ENCODE measurements at places on chromosomes 13 and 19.

- H3K4me1 ChIP-seq, result no peaks in the 10 kb centered on the region
- no peak for DNase-seq
- no peaks in the 10 kb centered on the region for H3K36me3 ChIP-seq
- no peaks in the 10 kb centered on the region for H3K27me3 ChIP-seq
- H3K27ac ChIP-seq, result no peak overlapping the region
- no peak overlapping the region for H3K4me3 ChIP-seq
Observed at GRCh38 chr13:104694397-104694796, 1628.2 kb upstream of the SLC10A2 start.

DNA sequence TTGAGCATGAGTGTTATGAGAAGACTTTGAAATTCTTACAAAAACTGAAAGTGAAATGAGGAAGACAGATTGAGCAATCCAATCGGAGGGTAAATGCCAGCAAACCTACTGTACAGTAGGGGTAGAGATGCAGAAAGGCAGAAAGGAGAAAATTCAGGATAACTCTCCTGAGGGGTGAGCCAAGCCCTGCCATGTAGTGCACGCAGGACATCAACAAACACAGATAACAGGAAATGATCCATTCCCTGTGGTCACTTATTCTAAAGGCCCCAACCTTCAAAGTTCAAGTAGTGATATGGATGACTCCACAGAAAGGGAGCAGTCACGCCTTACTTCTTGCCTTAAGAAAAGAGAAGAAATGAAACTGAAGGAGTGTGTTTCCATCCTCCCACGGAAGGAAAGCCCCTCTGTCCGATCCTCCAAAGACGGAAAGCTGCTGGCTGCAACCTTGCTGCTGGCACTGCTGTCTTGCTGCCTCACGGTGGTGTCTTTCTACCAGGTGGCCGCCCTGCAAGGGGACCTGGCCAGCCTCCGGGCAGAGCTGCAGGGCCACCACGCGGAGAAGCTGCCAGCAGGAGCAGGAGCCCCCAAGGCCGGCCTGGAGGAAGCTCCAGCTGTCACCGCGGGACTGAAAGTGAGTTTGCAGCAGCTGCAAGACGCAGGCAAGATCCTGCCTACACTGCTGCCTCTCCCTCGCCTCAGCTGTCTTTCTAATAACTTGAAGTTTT lies at the start of gene TNFSF13B:
Gene TNFSF13B, plus strand, starts transcription at position 118 of the 728 bp plus-strand sequence. Its CDS starts 178 bp downstream, at position 296.
- DNase-seq, result peak; percentile 12
- H3K4me1 ChIP-seq, result peaks cover 8% of the 10 kb centered on the region
- no peaks in the 10 kb centered on the region for H3K36me3 ChIP-seq
- no peaks in the 10 kb centered on the region for H3K27me3 ChIP-seq

DNA sequence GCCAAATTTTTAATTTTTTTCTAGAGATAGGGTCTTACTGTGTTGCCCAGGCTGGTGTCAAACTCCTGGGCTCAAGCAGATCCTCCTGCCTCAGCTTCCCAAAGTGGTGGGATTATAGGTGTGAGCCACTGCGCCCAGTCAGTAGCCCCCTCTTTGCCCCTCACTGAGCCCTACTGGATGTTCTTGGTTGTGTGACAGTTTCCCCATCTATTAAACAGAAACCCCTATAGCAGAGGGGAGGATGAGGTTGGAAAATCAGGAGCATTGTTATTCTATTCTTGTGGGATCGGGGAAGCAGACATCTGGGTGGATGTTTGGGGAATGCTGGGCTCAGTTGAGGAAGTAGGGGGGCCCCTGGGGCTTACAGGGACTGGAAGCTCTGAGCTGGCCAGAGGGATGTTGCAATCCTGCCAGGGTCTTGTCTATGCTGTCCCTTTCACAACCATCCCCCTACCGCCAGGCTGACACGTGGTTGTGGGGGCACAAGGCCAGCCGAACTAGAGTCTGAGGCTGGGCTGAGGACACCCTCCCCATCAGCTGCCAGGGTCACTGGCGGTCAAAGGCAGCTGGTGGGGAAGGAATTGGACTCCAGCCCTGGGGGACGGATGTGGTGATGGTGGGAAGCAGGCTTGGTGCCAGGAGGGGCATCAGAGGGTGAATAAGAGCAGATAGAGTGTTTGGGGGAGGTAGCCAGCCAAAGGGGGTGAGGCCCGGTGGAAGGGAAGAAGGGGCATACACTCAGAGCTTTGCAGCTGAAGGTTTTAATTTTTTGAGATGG lies 10.9 kb downstream of the APOC1 start:
- no peaks in the 10 kb centered on the region for H3K36me3 ChIP-seq
- H3K4me3 ChIP-seq, result no peak overlapping the region
- H3K4me1 ChIP-seq, result peaks cover 10% of the 10 kb centered on the region
- no peak overlapping the region for H3K27ac ChIP-seq
- H3K27me3 ChIP-seq, result peaks cover 7% of the 10 kb centered on the region

- H3K27me3 ChIP-seq, result no peaks in the 10 kb centered on the region
- H3K4me1 ChIP-seq, result peaks cover 5% of the 10 kb centered on the region
- DNase-seq, result no peak
- H3K27ac ChIP-seq, result no peak overlapping the region
- H3K4me3 ChIP-seq, result no peak overlapping the region
Observed at GRCh38 chr19:40641281-40641680, 40.1 kb downstream of the LTBP4 start.

GRCh38 chr13:41710771-41711170 lies 250.1 kb downstream of the VWA8 start:
- no peaks in the 10 kb centered on the region for H3K36me3 ChIP-seq
- no peak overlapping the region for H3K4me3 ChIP-seq
- H3K27me3 ChIP-seq, result no peaks in the 10 kb centered on the region
- no peak overlapping the region for H3K27ac ChIP-seq
- DNase-seq, result no peak

GRCh38 chr19:2289714-2290435 lies 7.9 kb upstream of the PEAK3 start:
- peaks cover 7% of the 10 kb centered on the region for H3K4me1 ChIP-seq
- H3K27ac ChIP-seq, result no peak overlapping the region
- H3K36me3 ChIP-seq, result no peaks in the 10 kb centered on the region
- H3K4me3 ChIP-seq, result no peak overlapping the region
- peaks cover 11% of the 10 kb centered on the region for H3K27me3 ChIP-seq
- DNase-seq, result no peak

DNA sequence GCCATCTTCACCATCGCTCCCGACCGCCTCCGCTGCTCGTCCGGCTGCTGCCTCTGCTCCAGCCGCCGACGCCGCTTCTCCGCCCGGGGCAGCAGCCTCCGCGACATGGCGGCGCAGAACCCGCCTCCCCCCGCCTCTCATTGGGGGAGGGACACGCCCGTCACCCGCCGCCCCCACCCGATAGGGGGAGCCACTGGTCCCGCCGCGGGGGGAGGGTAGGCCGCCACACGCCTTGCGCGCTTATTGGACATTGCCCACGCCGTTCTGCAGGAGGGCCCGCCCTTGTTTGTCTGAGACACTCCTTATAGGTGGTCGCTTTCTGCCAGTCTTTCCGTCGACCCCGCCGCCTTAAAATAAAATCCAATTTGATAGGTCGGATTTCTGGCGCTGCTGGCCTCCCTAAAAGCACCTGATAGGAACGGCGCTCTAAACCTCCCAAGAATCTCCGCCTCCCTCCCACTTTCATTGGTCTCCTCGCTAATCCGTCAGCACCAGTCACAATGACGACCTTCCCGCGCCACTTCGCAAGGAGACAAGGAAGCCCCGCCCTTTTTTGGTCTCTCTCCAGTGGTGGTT lies at the start of gene HNRNPL:
Gene HNRNPL, minus strand, starts transcription at position 127 of the 576 bp plus-strand sequence. Its CDS starts 20 bp downstream, at position 107.
- peak within 1 kb of the TSS; percentile 97 for H3K27ac ChIP-seq
- peaks cover 18% of the 10 kb centered on the region for H3K27me3 ChIP-seq
- H3K36me3 ChIP-seq, result peaks cover 35% of the 10 kb centered on the region
- peak; percentile 99 for DNase-seq
- peaks cover 35% of the 10 kb centered on the region for H3K4me1 ChIP-seq
- peak within 1 kb of the TSS; percentile 96 for H3K4me3 ChIP-seq

GRCh38 chr19:7215176-7215575 lies 79.0 kb downstream of the INSR start:
- H3K4me3 ChIP-seq, result no peak overlapping the region
- H3K36me3 ChIP-seq, result no peaks in the 10 kb centered on the region
- no peak for DNase-seq
- no peak overlapping the region for H3K27ac ChIP-seq
- H3K4me1 ChIP-seq, result peaks cover 6% of the 10 kb centered on the region
- peaks cover 4% of the 10 kb centered on the region for H3K27me3 ChIP-seq

DNA sequence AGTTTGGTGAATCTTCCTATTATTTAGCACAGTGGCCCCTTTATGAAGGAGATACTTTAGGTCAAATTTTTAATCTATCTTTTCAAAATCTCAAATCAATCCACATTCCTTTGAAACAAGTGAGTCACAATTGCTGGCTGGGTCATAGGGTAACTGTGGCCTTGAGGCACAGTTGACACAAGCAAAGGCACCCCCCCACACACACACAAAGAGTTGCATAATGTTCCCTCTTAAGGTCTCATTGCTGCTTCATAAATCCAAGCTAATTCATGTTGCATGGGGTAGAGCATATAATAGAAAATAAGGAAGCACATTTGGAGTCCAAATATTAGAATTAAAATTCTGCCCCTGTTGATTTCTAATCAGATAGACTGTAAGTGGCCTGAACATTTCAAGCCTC lies 171.5 kb downstream of the DLEU7 start:
- peaks cover 2% of the 10 kb centered on the region for H3K27me3 ChIP-seq
- no peak overlapping the region for H3K4me3 ChIP-seq
- no peaks in the 10 kb centered on the region for H3K36me3 ChIP-seq

- no peaks in the 10 kb centered on the region for H3K36me3 ChIP-seq
- no peak overlapping the region for H3K4me3 ChIP-seq
- DNase-seq, result no peak
- H3K27me3 ChIP-seq, result no peaks in the 10 kb centered on the region
Observed at GRCh38 chr13:42345367-42345766, 73.4 kb downstream of the AKAP11 start.

- no peak overlapping the region for H3K4me3 ChIP-seq
- H3K27me3 ChIP-seq, result peaks cover 7% of the 10 kb centered on the region
- DNase-seq, result no peak
- peak overlapping the region; percentile 96 for H3K27ac ChIP-seq
- peaks cover 52% of the 10 kb centered on the region for H3K4me1 ChIP-seq
Observed at GRCh38 chr19:34269081-34269480, 14.7 kb downstream of the GARRE1 start.

DNA sequence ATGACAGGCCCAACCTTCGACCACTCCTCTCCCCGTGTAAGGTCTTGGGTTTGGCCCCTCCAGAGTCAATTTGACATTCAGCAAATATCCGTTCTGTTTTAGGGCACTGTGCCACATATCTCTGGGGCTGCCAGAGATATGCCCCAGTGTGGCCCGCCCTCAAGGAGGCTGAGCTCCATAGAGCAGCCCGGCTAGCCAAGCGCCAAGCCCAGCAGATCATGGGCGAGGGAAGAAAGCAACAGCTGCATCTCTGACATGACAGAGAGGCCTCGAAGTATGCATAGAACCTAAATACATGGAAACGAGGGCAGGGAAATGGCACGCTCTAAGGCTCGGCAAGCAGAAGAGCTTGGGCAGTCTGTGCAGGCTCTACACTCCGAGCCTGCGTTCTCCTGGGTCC lies 124.5 kb downstream of the USP12 start:
- H3K27me3 ChIP-seq, result no peaks in the 10 kb centered on the region
- DNase-seq, result no peak
- no peaks in the 10 kb centered on the region for H3K4me1 ChIP-seq
- peaks cover 8% of the 10 kb centered on the region for H3K36me3 ChIP-seq

DNA sequence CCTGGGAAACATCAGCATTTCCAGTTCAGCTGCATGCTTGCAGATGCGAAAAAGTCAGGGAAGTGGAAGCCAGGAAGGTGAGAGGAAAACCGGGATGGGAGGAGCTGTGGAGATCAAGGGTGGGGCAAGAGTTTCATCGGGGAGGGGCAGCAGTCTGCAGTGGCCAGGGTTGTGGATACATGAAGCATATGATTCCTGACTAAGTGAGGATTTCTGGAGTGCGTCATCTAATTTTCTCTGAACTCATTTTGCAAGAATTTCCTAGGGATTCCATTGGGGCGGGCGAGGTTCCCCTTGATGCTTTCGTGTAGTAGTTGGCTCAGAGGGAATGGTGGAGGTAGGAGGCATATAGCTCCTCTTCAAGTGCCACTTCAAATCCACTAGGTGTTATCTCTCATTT lies 344.1 kb upstream of the TMTC4 start:
- no peak overlapping the region for H3K27ac ChIP-seq
- no peaks in the 10 kb centered on the region for H3K27me3 ChIP-seq
- no peak overlapping the region for H3K4me3 ChIP-seq
- H3K36me3 ChIP-seq, result no peaks in the 10 kb centered on the region
- no peak for DNase-seq
- H3K4me1 ChIP-seq, result peaks cover 8% of the 10 kb centered on the region

- H3K36me3 ChIP-seq, result no peaks in the 10 kb centered on the region
- no peaks in the 10 kb centered on the region for H3K27me3 ChIP-seq
- H3K4me1 ChIP-seq, result no peaks in the 10 kb centered on the region
- H3K4me3 ChIP-seq, result no peak overlapping the region
Observed at GRCh38 chr13:81017513-81018152, 676.7 kb upstream of the SPRY2 start.

- DNase-seq, result no peak
- peaks cover 25% of the 10 kb centered on the region for H3K36me3 ChIP-seq
- no peak overlapping the region for H3K27ac ChIP-seq
- peaks cover 12% of the 10 kb centered on the region for H3K27me3 ChIP-seq
- no peak overlapping the region for H3K4me3 ChIP-seq
- peaks cover under 1% of the 10 kb centered on the region for H3K4me1 ChIP-seq
Observed at GRCh38 chr19:3978145-3978544, 7.1 kb downstream of the EEF2 start.

- no peak overlapping the region for H3K4me3 ChIP-seq
- no peaks in the 10 kb centered on the region for H3K4me1 ChIP-seq
- DNase-seq, result no peak
Observed at GRCh38 chr19:36245210-36246005, 30.5 kb downstream of the ZNF146 start.

DNA sequence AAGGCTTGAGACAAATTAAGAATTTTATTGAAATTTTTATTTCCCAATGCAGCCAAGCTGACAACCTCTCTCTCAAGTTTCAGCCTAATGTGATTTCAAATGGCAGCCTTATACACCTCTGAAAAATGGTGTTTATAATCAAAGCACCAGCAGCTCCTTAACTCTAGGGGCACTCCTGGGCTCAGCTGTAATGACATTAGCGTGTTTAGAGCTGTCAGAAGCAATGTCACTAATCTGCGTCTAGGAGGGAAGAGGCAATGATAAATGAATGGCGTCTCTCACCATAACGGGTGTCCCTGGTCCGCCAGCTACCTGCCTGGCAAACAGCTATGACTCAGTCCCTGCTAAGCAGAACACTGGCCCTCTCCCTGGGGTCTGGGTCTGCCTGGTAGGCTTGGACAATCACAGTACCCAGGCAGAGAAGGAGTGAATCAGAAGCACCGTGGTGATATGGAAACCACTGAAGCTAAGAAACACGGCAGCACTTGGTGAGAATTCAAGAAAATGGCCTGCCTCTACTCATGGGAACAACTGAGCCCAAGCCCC lies 131.8 kb upstream of the VSTM2B start:
- peaks cover 5% of the 10 kb centered on the region for H3K27me3 ChIP-seq
- no peak overlapping the region for H3K27ac ChIP-seq
- DNase-seq, result no peak
- no peak overlapping the region for H3K4me3 ChIP-seq

DNA sequence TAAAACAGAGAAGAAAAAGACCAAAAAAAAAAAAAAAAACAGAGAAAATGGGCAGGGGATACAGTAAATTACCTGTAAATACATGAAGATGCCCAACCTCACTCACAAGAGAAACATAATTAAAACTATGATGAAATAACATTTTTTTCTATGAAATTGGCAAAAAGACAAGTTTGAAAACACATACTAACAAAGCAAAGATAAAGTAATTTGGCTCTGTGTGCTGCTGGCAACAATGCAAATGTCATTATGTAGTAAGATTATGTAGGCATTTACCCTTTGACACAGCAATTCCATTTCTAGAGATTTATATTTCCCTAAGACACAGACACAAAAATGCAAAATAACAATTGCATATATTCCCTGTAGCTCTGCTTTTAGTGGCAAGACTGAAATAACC lies 20.2 kb downstream of the ZC3H13 start:
- DNase-seq, result no peak
- H3K27me3 ChIP-seq, result no peaks in the 10 kb centered on the region
- H3K36me3 ChIP-seq, result peaks cover 23% of the 10 kb centered on the region
- H3K4me3 ChIP-seq, result no peak overlapping the region
- H3K4me1 ChIP-seq, result peaks cover 3% of the 10 kb centered on the region

Measured in endothelial cell (in vitro differentiated cells).